Mesothelial cell of epicardium (in vitro differentiated cells): ENCODE measurements at places on chromosomes 7 and 10.

GRCh38 chr7:47873762-47874161 lies 74.5 kb downstream of the PKD1L1 start:
- no peak for DNase-seq

- no peak for DNase-seq
Measured at GRCh38 chr7:40151504-40151903, 16.7 kb downstream of the SUGCT start.

DNA sequence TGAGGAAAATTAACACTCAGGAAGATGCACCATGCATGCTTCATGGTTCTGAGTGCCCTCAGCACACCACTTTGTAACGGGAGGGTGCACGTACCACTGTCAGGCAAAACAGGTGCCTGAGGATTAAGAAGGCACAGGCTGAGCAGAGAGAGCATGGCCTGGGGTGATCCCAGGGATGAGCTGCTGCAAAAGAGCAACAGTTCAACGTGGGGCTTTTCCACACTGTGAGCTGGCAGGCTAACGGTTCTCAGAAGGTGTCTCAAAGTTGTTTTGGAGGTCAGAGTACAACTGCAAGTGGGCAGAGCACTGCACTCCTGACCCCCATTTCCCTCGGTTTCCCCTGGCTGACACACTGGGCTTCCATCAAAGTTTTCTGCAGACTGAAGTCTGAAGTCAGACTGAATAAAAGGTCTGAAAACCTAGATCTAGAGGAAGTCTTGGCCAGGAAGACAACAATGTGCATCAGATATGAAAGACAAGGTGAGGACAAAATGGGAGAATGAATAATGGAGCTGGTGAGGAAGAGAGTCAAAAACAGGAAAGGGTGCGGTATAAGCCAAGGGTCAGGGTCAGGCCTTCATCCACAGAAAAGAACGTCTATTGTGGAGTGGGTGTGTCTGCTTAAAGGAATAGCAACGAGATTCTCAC lies 20.5 kb downstream of the ZNF438 start:
- DNase-seq: no peak

GRCh38 chr10:17981766-17982380 lies 30.2 kb downstream of the SLC39A12 start:
- DNase-seq: no peak

GRCh38 chr7:152527610-152528032 lies 91.8 kb upstream of the KMT2C start:
- no peak for DNase-seq

GRCh38 chr10:16987206-16987621 lies 142.4 kb downstream of the CUBN start:
- no peak for DNase-seq

GRCh38 chr7:155512246-155512887 lies 34.0 kb downstream of the CNPY1 start:
- DNase-seq: no peak

DNA sequence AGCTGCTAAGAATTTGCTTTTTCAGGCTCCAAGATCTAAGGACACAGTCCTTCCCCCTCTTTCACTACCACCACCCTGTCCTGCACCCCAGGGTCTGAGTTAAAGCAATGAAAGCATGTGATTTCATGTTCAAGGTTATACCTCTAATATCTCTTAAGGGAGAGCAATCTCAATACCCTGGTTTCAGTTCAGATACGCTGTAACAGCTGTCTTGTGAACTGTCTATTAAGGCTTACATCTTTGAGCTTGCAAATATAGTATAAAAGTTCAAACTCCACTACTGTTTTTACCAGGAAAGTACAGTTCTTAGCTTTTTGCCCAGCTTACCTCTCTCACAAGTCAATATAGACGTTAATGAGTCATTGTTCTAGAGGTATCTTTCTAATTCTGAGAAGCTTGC lies 2.6 kb downstream of the CPVL start:
- DNase-seq: no peak

DNA sequence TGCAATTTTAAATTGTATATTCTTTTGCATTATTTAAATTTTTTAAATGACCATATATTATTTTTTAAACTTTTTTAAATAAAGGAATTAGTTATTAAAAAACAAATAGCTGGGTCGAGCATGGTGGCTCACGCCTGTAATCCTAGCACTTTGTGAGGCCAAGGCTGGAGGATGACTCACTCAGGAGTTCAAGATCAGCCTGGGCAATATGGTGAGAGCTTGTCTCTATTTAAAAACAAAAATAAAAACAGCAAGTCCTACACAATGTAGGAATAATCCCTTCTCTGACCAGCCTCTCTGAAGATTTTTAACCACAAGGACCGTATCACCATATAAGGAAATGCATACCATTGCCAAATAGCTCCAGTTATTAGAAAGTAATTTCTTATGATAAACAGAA lies 19.6 kb downstream of the NOC3L start:
- no peak for DNase-seq

DNA sequence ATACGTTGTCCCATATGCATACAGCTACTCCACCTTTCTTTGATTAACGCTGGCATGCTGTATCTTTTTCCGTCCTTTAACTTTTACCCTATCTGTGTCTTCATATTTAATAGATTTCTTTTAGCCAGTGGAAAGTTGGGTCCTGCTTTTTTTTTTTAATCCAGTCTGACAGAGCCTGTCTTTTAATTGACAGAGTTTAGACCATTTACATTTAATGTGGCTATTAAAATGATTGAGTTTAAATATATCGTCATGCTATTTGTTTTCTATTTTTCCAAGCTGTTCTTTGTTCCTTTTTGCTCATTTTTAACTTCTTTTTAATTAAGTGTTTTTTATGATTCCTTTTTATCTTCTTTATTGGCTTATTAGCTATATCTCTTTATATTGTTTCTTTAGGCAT lies 217.6 kb upstream of the NEBL start:
- DNase-seq: no peak

DNA sequence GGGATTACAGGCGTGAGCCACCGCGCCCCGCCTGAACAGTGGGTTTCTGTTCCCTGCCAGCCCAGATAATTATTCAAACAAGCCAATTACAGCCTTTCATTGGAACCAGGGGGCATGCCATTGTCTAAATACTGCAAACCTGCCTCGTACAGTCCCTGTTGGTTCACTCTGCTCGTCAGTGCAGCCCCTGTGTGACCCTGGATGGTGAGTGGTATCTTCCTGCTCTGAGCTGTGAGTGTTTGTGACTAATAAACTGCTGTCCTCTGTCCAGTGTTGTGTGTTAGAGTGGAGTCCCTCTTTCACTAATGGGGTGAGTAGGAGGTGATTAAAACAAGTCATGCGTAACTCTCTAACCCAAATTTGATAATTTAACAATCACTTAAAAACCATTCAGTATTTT lies 176.5 kb upstream of the FAM3C start:
- DNase-seq: no peak
